ENCODE measurements at places on chromosomes 16 and 17. TPM values are rescaled to one million over a fixed set of nuclear protein-coding genes. Genes with fewer than 3 reads are reported as not detected.
A peak's percentile ranks its signal among the peaks of the same experiment; 100 is the strongest.

The RAMP2 gene
- 26.5 TPM for polyA plus RNA-seq

- DNase-seq = peak; percentile 76
- H3K27ac ChIP-seq = no peak overlapping the region
- H3K4me1 ChIP-seq = peaks cover 11% of the 10 kb centered on the region
- H3K27me3 ChIP-seq = no peaks in the 10 kb centered on the region
Observed at GRCh38 chr17:5000237-5000639, 2.5 kb downstream of the KIF1C start.

GRCh38 chr17:53736516-53737240 is 86.0 kb upstream of the KIF2B start:
- DNase-seq = no peak
- no peaks in the 10 kb centered on the region for H3K27me3 ChIP-seq
- H3K4me1 ChIP-seq = no peaks in the 10 kb centered on the region
- H3K27ac ChIP-seq = no peak overlapping the region
- no peak overlapping the region for H3K4me3 ChIP-seq

- DNase-seq = no peak
- H3K36me3 ChIP-seq = no peaks in the 10 kb centered on the region
- no peak overlapping the region for H3K27ac ChIP-seq
- H3K4me1 ChIP-seq = no peaks in the 10 kb centered on the region
- no peaks in the 10 kb centered on the region for H3K27me3 ChIP-seq
Observed at GRCh38 chr17:8744086-8744785, 400 bp downstream of the CCDC42 start.

DNA sequence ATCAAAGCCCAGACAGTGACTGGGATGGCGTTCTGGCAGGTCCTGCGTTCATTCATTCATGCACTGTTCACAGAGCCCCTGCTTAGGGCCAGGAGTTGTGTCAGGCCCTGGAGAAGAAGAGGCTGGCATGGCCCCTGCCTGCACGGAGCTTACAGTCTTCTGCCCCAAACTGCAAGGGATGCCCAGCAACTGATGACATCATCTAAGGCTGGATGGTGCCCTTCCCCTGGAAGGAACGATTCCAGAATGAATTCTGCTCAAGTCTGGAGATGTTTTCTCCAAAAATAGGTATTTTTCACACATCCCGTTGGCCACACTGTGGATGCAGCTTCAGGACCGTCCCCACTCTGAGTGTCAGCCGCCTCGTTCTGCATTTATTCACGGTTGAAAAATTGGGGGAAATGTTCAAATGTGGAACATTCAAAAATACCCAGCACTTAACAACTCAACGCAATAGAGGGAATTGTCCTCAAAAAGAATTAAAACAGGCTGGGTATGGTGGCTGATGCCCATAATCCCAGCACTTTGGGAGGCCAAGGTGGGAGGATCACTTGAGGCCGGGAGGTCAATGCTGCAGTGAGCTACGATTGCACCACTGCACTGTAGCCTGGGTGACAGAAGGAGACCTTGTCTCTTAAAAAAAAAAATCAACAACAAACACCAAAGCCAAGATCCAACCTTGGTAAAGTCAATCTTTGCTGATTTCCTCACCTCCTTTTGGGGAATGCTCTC is 23.8 kb upstream of the CACNG5 start:
- no peak for DNase-seq
- H3K27me3 ChIP-seq = no peaks in the 10 kb centered on the region
- no peaks in the 10 kb centered on the region for H3K36me3 ChIP-seq
- H3K4me3 ChIP-seq = no peak overlapping the region
- H3K27ac ChIP-seq = no peak overlapping the region

DNA sequence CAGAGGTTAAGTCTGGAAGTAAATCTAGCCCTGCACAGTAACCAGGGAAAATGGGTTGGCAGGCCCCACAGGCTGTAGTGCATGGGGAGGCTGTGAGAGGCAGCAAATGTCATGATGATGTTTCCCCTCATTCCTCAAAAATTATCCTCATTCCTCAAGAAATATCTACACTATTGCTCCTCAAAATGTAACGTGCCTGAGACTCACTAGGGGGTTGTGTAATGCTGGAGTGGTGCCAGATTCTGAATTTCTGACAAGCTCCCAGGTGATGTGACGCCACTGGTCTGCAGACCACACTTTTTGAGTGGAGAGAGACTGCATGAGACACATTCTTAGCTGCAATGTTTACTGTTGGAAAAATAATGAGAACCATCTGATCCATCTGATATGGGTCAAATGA is 1.2 kb upstream of the MPP3 start:
- no peak overlapping the region for H3K4me3 ChIP-seq
- DNase-seq = no peak
- H3K36me3 ChIP-seq = no peaks in the 10 kb centered on the region
- H3K27me3 ChIP-seq = no peaks in the 10 kb centered on the region
- peaks cover 9% of the 10 kb centered on the region for H3K4me1 ChIP-seq
- no peak overlapping the region for H3K27ac ChIP-seq

GRCh38 chr17:19492141-19492540 is 41.5 kb upstream of the SLC47A1 start:
- H3K4me3 ChIP-seq = no peak overlapping the region
- no peaks in the 10 kb centered on the region for H3K27me3 ChIP-seq
- no peak for DNase-seq
- H3K36me3 ChIP-seq = no peaks in the 10 kb centered on the region

- H3K27ac ChIP-seq = no peak overlapping the region
- H3K4me3 ChIP-seq = no peak overlapping the region
- peaks cover 32% of the 10 kb centered on the region for H3K36me3 ChIP-seq
- H3K4me1 ChIP-seq = peaks cover 11% of the 10 kb centered on the region
- no peaks in the 10 kb centered on the region for H3K27me3 ChIP-seq
Observed at GRCh38 chr16:66937725-66938337, 2.5 kb downstream of the CES2 start.

DNA sequence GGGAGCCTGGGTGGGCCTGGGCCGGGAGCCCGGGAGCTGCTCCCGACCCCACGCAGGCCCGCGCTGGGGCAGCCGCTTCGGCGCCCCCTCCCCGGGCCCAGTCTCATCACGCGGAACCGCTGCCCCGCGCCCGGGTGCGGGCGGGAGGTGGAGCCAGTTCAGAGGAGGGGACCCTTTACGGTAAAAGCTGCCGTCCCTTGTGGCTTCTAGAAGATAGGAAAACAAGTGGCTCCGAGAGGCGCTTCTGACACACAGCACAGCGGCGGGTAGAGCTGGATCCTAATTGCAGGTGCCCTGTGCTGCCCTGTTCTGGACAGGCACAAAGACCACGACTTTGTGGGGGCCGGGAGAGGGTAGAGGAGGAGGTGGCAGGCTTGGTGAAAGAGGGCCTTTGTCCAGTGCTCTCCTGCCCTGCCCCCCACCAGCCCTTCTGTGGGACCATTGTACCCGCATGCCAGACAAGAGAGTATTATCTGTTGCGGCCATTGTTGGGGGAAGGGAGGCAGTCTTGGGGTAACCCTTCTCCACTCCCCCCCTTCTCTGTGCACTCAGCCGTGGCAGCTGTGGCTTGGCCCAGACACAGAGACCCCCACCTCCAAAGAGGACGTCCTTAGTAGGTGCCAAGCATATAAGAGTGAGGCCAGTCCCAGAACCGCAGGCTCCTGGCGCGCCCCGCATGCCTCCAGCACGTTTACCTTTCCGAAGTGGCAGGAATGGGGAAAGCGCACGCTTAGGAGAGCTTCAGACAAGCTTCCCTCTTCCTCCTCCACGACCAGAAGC is 736 bp downstream of the CNP start:
- H3K4me1 ChIP-seq = peaks cover 14% of the 10 kb centered on the region
- no peaks in the 10 kb centered on the region for H3K27me3 ChIP-seq
- H3K4me3 ChIP-seq = peak overlapping the region; percentile 95
- H3K27ac ChIP-seq = peak overlapping the region; percentile 81

The CPHXL2 gene
- polyA plus RNA-seq = not detected
